ENCODE measurements at places on chromosomes 7 and 10.

DNA sequence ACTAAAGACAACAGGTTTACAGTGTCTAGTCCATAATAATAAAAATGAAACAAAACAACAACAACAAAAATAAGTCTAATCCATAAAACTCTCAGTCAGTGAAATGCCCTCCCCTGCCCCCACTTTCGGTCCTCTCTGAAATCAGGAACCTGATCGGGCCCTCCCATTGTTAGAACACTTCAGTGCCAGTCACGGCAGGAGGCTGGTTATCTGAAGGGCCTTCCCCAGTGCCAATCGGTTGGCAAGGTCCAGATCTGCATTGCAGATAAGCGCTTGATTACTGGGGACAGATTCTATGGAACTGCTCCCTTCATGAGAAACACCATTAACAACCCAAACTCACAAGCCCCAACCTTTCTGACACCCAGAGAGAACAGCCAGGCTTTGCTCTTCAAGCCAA, 72.2 kb upstream of the EEPD1 start:
- no peak for DNase-seq

- no peak for DNase-seq
These were observed 14.2 kb upstream of the PDCD4 start for GRCh38 chr10:110857265-110858171.

DNA sequence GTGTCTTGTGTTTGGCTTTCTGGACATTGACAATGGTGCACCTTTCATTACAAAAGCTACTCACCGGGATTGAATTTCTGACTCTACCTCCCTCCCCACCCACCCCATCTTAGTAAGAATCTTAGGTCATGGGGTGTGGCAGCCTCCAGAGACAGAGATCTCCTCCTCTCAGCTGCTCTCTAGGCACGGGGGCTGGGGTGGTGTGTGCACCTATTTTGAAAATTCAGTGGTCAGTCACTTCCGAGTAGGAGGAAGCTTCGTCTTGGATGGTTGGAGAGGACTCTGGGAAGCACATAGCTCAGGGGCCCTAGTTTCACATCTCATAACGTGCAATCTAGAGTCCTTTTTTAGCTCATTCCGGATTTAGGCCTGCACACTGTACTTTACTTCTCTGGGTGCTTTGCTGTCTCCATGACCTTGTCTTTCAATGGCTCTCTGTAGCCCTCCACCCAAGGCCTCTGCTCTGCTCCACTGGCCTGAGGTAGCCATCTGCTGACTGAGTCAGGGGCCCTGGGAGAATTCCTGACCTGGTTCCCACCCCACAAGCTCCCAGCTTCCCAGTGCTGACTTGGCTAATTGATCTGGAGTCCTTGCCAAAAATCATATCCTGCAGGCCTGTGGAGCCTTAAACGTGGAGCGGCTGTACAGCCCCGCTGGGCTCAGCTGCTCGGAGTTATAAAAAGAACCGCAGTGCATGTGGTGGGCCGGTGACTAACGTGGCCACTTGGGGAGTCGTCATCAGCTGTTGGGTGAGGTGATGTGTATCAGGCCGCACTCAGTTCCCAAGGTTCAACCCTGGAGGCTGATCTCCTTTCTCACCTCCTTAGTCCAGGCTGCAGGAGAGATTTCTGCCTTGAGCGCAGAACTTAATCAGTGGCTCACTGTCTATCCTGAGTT, 19.3 kb upstream of the ADAMTS14 start:
- DNase-seq = no peak

- no peak for DNase-seq
These were observed 82.6 kb upstream of the NPTX2 start for GRCh38 chr7:98534493-98534892.

DNA sequence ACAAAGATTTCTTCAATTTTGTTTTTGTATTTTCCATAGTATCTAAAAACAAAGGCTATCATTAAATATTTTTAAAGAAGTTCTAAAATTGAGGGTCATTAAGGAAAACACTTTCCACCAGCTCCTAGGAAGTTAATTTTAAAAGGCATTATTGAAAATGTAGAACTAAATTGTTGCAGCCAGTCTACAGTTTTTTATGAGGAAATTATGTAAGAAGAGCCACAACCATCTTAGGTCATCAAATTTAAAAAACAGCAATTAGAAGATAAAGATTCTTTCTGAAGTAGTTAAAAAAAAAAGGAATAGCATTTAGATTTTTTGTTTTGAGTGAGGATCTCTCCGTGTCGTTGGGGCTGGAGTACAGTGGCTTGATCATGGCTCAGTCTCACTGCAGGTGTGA, 161.7 kb downstream of the NRBF2 start:
- no peak for DNase-seq

- DNase-seq = no peak
These were observed 123.2 kb downstream of the SLC16A9 start for GRCh38 chr10:59586407-59586891.

DNA sequence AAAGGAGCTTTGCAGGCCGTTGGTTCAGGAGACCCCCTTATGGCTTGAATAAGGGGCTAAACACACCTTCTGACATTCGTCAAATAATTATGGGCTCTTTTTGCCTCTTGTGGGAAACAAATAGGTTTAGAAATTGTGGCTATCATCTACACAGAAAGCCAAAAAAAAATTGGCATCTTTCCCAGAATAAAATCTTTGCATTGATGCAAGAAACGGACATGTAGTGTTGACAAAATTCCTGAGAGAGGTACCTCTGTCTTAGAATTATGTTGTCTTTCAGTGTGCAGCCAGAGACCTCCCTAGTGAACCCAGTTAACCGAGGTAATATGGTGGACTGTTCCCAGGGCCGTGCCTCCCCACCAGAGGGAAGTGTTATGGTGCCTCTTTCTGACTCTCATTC, 283.9 kb downstream of the SDHAF3 start:
- no peak for DNase-seq

Data from ecto neural progenitor cell (in vitro differentiated cells).